ENCODE measurements at places on chromosomes 1 and 21.

DNA sequence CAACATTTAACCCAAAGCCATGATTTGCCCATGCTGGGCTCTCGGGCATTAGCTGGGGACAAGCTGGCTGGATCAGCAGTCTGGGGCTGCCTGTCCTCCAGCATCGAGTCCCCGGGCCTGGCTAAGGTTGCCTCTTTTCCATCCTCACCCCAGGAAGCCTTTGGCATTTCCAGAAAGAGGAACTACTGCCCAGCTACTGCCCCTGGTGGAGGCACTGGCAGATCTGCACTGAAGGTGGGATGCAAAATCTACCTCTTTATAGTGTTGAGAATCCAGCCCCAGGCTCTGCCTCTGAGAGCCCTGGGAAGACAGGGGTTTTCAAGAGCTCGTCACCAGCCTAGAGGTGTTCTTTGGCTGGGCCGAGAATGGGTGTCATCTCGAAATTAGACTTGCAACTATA, 635.9 kb downstream of the MATN1 start:
- DNase-seq = peak; percentile 48

GRCh38 chr1:51516649-51517158, 2.4 kb downstream of the EPS15 start:
- peak; percentile 30 for DNase-seq

- no peak for DNase-seq
Measured at GRCh38 chr1:116078699-116079223, 32.4 kb upstream of the MAB21L3 start.

- DNase-seq = peak; percentile 27
Measured at GRCh38 chr21:41411449-41412089, 14.5 kb upstream of the MX1 start.

DNA sequence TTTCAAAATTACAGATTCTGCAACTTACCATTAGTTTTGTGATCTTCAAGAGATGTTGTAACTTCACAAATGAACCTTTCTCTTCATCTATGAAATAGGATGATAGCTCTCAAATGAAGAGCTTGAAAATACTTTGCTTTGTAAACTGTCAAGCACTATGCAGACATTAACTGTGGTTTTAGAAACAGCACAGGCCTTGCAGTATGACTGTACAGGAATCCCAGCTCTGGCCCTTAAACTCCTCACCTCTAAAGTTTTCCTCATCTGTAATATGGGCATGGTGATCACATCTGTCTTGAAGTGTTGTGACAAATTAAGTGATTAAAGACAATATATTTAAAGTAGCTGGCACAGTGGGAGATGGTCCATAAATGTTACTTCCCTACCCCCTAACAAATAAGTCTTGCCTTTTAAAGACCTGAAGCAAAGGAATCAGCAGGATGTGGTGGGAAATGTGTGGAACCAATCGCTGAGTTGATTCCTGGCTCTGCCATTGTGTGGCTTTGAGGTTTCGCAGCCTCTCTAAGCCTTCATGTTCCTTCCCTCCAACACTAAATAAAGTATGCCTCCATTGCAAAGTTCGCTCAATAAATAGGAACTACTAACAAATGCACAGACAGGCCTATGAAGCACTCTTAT, 5.5 kb upstream of the PTP4A2 start:
- DNase-seq = peak; percentile 59

GRCh38 chr21:31922881-31923280, 50.1 kb downstream of the HUNK start:
- DNase-seq = no peak

Data from Daoy (cell line).